AG10803 (cell line): ENCODE measurements at places on chromosomes 1 and 21.

- no peak for DNase-seq
Measured at GRCh38 chr1:6785318-6785727, at the start of gene CAMTA1. CAMTA1 (plus strand) TSS chr1:6785454; CDS start chr1:6785531, 77 bp downstream.

DNA sequence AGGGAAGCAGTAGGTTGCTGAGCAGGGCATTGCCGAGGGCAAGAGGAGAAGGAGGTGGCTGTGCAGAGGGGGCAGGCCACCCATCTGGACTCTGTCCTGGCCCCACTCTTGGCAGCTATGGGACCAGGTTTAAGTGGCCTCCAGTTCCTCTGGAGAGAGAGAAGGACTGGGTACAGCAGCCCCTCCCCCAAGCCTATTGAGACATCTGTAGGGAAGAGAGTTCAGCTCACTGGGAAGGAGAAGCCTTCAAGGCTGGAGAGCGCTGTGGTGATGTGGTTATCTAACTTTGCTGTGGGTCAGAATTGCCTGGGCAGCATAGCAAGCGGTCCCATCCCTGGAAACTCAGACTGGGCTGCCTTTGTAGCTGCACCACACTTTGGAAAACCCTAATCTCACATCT, 93.9 kb downstream of the KCNJ15 start:
- DNase-seq = peak; percentile 32

GRCh38 chr21:42316891-42317290, 1.7 kb upstream of the TFF3 start:
- no peak for DNase-seq

GRCh38 chr1:25473653-25474225, 43.0 kb downstream of the MACO1 start:
- no peak for DNase-seq

DNA sequence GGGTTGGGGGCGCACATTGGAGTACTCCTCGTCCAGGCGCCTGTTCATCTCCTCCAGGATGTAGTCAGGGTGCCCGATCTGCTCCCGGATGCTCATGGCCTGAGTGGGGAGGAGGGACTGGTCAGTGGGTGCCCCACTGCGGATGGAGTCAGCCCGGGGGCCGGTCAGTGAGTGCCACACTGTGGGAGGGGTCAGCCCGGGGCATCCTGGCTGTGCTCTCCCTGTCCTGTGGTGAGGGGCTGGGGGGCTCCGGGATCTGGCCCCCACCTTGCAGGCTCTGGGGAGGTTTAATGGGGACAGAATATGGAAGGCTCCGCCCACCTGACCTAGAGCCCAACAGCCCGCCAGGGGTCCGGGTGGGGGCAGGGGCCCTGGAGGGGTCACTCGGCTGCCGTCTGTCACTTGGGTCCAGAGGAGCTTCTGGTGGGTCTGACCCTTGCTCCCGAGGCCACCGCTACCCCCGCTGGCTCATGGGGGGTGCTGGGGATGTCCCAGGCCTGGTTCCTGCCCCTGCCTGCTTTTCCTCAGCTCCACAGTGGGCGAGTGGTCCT, 8.8 kb downstream of the PRXL2B start:
- no peak for DNase-seq

DNA sequence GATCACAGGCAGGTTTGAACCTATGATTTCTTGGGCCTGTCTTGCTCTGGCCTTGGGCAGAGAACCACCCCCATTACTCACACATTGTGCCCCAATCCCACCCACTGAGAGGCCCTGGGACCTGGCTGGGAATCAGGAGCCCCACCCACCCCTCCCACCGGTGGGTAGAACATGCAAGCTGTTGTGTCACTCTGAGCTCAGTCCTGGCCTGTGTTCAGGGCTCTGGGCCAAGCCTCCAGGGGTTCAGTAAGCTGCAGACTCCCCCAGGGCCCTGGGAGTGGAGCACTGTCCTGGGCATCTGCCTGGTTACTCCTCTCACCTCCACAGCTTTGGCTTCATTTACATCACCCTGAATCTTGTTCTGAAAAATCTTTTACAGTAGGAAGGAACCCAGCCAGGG, 270.5 kb downstream of the RRAGC start:
- no peak for DNase-seq

DNA sequence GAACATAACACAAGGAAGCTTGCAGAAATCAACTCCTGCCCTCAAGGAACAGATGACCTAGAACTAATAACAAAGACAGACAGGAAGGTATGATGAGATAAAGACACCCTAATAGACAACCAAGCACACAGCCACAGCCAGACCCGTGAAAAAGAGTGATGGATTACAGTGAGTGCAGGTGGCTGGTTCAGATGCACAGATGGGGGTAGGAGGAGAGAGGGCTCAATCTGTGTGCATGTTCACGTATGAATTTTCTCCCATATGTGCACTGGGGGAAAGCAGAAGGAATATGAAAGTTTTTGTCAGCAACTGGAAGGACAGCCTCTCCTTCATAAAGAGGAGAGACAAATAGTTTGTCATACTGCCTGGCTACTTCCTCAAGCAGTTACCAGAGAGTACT, 367.1 kb downstream of the PBX1 start:
- DNase-seq = no peak

GRCh38 chr21:33949516-33950430, 34.2 kb upstream of the ATP5PO start:
- DNase-seq = no peak

GRCh38 chr1:172398970-172399755, 21.3 kb upstream of the C1orf105 start:
- DNase-seq = peak; percentile 100
